Myocyte (in vitro differentiated cells): ENCODE measurements at places on chromosomes 4 and X. TPM values are rescaled to one million over a fixed set of nuclear protein-coding genes. Genes with fewer than 3 reads are reported as not detected.

FAM9C gene
- total RNA-seq: 0.40 and 6.3 TPM in 2 replicates

BANK1 gene
- 0.21 and 0.47 TPM in 2 replicates for total RNA-seq

MAGEE1 gene
- total RNA-seq: 0.91 and 1.6 TPM in 2 replicates

COX7B2 gene
- not detected in 2 replicates for total RNA-seq

TMSB15B gene
- total RNA-seq: 0.47 and 1.5 TPM in 2 replicates

GAGE1 gene
- not detected in 2 replicates for total RNA-seq

FAM9B gene
- 0.13 TPM in 1 of 2 replicates, not detected in the other for total RNA-seq

FRMPD3 gene
- total RNA-seq: 0.05 TPM in 1 of 2 replicates, not detected in the other

SNCA gene
- total RNA-seq: 0.19 TPM in 1 of 2 replicates, not detected in the other

TTC29 gene
- total RNA-seq: not detected in 2 replicates

ARL9 gene
- total RNA-seq: not detected in 2 replicates

CCDC120 gene
- not detected in 2 replicates for total RNA-seq

ITM2A gene
- 0.21 TPM in 1 of 2 replicates, not detected in the other for total RNA-seq

UTP3 gene
- total RNA-seq: 23.7 and 25.7 TPM in 2 replicates

ENPP6 gene
- total RNA-seq: not detected in 2 replicates

ETNPPL gene
- not detected in 2 replicates for total RNA-seq

CYP2U1 gene
- total RNA-seq: 11.5 and 11.6 TPM in 2 replicates

TMPRSS11A gene
- not detected in 2 replicates for total RNA-seq

IL9R gene
- not detected in 2 replicates for total RNA-seq

F8A3 gene
- 8.9 and 9.8 TPM in 2 replicates for total RNA-seq

SASH3 gene
- not detected in 2 replicates for total RNA-seq
